ENCODE measurements at places on chromosomes 16 and 17.

DNA sequence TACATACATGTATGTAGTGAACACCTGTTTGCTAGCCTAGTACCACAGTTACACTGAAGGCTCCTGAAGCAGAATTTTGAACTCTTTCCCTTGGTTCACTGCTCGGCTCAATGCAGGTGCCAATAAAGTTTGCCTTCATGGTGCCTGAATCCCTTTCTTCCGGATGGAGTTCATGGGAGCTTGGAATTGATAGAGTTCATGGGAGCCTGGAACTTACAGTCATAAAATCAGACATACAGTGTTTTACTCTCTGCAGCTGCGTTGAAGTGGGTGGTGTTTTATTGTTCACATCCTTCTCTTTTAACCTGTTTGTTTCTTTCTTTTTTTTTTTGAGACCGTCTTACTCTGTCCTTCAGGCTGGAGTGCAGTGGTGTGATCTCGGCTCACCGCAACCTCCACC is 29.2 kb upstream of the ABR start:
- DNase-seq, result no peak

GRCh38 chr16:85554889-85555718 is 58.0 kb upstream of the GSE1 start:
- DNase-seq, result peak; percentile 26

GRCh38 chr17:2867441-2868424 is 71.5 kb downstream of the RAP1GAP2 start:
- no peak for DNase-seq

DNA sequence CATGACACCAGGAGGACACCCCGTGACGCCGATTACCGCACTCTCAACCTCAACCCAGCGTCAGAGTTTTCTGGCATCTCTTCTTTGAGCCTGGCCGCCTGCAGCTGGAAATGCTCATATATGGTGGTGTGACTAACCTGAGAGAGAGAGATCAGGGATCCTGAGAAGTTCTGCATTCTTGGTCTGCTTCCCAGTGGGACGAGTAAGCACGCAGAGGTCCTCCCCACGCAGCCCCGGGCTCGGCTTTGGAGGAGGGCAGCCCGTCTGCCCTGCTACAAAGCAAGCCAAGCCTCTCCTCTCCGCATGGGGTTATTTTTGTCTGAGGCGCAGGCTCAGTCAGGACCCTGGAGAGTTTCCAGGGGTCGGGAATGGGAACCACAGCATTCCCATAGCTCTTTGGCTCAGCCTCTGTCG is 16.5 kb downstream of the CRISPLD2 start:
- DNase-seq, result no peak

DNA sequence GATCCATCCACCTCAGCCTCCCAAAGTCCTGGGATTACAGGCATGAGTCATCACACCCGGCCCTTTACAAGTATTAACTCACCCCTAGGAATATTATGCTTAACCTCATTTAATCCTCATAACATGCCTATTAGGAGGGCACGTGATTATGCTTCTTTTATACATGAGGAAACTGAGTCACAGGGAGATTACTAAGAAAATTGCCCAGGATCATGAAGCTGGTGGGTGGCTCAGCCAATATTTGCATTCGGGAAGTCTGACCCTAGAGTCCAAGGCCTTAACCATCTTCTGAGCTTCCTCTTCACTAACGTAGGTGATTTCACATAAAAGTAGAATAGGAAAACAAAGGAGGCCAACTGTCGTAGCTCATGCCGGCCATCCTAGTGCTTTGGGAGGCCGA is 19.0 kb upstream of the SNN start:
- DNase-seq, result no peak

DNA sequence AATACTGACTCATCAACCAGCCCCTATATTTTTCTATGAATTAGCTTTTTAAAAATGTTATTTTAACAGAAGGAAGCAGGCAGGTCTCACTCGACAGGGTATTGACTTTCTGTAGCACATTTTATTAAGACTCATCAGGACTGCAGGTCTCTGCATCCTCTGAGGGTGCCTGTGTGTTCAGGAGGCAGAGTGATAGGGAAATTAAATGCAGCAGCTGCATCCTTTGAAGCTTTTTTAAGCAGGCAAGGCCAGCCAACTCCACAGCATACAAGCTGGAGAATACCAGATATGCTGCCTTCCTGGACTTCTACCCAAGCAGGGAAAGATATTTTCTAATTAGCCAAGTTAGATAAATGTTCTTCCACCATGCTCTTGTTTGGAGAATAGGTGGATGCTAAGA is 124.9 kb downstream of the WSCD1 start:
- no peak for DNase-seq

DNA sequence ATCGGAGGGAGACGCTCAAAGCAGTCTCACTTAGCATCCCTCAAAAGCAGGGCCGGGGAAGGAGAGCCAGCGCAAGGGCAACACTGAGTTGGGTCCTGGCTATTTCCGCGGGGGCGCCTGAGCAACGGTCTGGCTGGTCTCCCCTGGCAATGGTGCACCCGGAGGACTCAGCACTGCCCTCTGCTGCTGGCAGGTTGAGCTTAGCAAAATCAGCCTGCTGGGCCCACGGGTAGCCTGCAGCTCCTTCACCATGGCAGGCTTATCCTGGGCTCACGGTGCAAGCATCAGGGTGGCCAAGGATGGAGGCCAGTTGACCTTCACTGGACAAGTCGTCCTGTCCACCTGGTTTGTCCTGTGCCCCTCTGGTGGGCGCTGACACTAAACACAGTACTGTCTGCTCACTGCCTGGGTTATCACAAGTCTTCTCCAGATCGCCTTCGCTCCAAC is 14.4 kb upstream of the ALDH3A1 start:
- peak; percentile 14 for DNase-seq

DNA sequence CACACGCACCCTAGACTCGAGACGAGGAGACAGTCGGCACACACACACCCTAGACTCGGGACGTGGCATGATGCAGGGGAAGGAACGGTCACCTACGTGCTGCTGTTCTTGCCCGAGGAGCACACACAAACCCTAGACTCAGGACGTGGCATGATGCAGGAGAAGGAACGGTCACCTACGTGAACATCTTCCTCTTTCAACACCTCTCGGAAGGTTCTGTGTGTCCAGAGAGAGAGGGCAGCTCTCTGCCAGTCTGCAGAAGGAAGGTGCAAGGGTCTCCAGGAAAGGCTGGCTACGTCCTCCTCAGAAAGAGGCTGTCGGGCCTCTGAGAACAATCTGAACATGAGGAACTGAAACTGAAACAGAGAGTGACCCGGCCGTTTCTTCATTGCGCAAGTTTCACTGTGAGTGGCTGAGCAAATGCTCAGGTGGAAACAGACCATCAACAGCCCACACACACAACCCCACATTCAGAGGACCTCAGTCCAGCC is 43.4 kb downstream of the ZNF276 start:
- no peak for DNase-seq

- no peak for DNase-seq
These were observed 11.1 kb downstream of the PIMREG start for GRCh38 chr17:6455321-6455705.

- no peak for DNase-seq
These were observed 27.5 kb downstream of the TRPV2 start for GRCh38 chr17:16442594-16443510.

DNA sequence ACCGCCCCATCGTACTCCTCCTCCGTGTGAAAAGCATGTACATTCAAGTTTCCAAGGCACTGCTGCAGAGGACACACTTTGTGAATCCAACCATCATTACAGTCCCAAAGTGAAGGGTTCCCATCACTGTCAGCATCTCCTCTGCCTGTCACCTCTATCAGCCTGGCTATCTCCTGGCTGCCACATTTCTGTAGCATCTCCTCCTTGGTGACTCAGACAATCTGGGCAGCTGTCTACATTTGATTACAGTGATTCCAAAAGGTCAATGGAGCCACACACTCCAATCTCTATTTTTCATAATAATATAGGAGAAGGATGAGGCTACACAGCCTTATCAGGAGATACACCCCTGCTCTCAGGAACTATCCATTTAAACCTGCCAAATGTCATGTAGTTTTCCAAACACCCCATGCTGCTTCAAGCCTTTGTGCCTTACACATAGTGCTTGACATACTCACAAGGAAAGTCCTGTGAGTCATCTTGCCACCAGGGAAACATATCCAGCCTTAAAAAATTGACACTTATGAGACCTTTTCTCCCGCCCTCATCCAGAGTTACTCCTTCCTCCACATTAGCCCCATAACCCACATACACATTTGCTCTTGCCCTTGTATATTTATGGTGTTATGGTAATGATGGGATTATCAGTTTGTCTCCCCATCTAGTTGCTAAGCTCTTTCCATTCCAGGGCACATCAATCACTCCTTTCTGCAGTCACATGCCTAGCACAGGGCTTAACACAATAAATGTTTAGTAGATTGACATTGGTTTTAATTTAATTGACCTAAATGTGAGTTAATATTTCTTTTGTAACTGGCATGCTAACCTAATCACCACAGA is 250.1 kb upstream of the CDH5 start:
- no peak for DNase-seq

- DNase-seq, result no peak
These were observed 3.4 kb upstream of the NAT9 start for GRCh38 chr17:74779501-74779900.

DNA sequence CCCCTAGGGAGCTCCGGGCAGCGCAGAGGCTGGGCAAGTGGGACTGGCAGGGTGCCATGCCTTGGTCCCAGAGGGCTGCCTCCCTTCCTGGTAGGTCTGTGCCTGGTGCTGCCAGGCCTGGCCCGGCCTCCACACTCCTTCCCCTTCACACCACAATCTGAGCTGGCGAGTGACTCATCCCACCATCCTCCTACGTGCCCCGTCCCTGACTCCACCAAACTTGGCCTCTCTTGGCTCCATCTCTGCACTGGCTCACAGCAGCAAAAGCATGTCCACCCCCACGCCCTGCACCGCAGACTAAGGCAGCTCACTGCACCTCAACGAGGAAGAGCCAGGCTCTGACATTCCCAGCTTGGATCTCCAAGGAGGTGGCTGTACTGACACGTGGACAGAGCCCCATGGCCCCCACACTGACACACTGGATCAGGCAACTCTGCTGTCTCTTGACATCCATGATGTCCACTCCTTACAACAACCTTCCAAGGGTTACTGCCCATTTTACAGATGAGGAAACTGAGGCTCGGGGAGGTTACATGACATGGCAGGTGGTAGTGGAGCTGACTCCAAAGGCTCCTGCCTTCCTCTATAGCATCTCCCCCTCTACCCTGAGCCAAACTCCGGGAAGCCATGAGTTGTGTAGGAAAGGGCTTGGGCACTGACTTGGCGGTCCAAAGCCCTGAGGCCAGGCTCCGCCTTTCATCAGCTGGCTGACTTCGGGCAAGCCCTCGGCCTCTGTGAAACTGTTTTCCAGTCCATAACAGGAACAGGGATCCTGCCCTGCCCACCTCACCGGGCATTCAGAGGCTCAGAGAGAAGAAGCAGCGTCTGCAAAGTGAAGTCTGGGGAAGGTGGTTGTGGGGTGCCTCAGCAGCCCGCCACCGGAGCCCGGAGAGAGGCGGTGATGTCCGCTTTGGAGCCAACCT is 20.1 kb upstream of the KRT19 start:
- DNase-seq, result no peak

All from T-helper 2 cell (primary cell).